ENCODE measurements at places on chromosomes 13 and 19.
A peak's percentile ranks its signal among the peaks of the same experiment; 100 is the strongest.

- DNase-seq = no peak
Measured at GRCh38 chr19:18687740-18688465, 4.4 kb downstream of the CRTC1 start.

- no peak for DNase-seq
Measured at GRCh38 chr13:100280681-100281080, 191.8 kb downstream of the PCCA start.

- DNase-seq = no peak
Measured at GRCh38 chr13:100235311-100235901, 146.5 kb downstream of the PCCA start.

DNA sequence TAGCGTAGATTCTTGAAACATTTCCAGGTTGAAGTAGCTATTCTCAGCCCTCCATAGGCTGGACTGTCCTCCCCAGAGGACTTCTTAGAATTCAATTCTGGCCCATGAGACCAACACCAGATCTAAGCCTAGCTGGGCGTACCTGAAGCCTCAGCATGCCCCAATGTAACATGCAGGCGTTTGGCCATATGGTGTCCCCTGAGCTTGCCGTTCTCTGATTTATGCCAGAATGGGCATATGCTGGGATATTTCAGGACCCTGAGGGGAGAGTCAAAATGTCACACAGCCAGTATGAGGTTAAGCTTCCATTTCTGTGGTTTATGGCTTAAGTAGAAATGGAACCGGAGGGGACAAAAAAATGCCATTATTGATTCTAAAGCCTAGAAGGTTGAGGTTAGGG lies 317.7 kb upstream of the OBI1 start:
- no peak for DNase-seq

GRCh38 chr19:29111576-29111975 lies 101.4 kb downstream of the UQCRFS1 start:
- no peak for DNase-seq

- no peak for DNase-seq
Measured at GRCh38 chr13:76293751-76294150, 592.5 kb downstream of the KCTD12 start.

DNA sequence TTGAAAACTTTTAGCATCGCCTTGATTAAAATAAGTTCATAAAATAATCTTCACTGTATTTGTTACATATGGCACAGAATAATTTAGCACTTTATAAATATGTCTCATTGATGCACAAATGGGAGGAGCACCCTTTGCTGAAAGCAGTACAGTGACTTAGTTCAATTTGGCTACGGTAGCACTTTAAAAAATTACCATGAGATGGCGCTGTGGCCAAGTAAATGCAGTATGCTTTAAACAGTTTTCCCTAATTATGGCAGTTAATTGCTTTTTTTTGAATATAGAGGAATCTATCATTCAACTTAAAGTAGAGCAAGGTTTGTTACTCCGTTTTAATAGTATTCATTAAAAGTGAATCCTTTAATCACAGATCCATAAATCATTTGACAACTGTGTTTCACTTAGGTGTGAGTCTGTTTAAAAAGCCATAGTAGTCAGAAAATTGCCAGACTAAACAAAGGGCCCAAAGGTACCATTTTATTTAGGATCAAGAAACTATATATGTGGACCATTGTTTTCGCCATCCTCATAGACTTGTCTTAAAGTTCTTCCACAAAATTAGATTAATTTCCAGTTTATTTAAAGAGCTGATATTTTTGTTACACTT lies 34.7 kb upstream of the ESD start:
- no peak for DNase-seq

DNA sequence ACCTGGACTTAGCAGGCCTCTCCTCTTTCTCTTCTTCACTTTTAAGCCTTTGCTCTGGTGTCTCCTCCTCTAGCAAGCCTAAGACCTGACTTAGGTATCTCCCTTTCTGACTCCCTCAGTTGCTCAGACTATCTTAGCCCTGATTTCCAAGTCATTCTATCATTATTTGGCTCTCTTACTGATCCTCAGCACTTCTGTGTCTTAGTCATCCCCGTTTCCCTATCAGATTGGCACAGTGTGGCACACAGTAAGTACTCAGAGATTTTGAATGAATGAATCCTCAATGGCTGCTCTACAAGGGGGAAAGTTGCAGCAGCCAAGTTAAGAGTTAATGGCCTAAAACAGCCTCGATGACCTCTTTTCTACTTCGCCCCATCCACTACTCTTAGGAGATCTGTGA lies 8.2 kb downstream of the KCTD12 start:
- no peak for DNase-seq

DNA sequence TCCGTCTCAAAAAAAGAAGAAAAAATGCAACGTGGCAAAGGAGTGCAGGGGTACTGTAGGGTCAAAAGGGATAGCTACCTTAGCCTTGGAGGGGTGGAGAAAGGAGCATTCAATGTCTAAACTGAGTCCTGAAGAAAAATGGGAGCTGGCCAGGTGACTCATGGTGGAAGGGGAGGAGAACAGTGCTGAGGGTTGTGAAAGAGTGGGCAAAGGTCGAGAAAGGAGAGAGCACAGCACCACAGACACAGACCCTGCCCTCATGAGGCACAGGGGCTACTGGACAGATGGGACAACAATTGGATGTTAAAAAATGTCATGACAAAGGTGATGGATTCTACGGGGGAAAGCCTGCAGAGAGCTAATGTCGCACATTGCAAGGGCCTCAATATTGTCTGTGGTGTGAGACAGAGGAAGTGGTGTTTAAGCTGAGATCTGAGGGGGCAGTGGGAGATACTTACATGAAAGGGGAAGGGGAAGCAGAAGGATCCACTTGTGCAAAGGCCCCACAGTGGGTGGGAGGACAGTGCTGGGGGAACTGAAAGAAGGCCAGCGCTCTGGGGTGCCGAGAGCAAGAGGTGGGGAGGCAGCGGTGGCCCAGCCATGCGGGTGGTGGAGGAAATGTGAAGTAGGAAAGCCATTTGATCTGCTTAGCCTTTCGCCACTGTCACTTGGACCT lies 42.9 kb upstream of the URAD start:
- DNase-seq = no peak

DNA sequence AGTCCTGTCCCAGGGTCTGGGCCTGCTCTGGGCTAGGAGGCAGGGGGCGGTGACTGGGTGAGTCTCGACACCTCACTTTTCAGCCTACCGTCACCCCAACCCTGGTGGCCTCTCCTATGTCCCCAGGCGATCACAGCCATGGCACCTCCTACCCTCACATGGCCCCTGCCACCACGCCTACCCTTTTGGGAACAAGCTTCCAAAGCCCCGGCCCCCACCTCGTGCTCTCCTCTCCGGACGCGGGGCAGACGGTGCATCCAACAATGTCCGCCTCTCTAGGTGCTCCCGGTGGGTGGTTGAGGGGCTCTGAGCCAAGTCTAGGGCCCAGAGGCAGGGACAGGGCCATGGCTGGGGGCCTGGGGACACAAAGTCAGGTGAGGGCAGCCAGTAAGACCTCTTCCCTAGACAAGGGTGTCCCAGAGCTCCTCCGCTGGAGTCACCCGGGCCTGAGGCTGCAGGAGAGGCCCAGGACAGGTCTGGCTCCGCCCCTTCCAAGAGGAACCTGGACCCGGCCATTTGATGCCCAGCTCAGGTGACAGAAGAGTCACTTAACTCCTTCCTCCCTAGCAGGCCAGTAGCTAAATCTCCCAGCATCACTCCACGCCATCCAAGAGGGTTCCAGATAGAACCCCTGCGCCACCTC lies at the start of gene SYNE4:
Gene SYNE4 (minus strand): TSS at position 478 of the 643 bp plus-strand sequence. CDS start 132 bp downstream, at position 346.
- DNase-seq = peak; percentile 90

DNA sequence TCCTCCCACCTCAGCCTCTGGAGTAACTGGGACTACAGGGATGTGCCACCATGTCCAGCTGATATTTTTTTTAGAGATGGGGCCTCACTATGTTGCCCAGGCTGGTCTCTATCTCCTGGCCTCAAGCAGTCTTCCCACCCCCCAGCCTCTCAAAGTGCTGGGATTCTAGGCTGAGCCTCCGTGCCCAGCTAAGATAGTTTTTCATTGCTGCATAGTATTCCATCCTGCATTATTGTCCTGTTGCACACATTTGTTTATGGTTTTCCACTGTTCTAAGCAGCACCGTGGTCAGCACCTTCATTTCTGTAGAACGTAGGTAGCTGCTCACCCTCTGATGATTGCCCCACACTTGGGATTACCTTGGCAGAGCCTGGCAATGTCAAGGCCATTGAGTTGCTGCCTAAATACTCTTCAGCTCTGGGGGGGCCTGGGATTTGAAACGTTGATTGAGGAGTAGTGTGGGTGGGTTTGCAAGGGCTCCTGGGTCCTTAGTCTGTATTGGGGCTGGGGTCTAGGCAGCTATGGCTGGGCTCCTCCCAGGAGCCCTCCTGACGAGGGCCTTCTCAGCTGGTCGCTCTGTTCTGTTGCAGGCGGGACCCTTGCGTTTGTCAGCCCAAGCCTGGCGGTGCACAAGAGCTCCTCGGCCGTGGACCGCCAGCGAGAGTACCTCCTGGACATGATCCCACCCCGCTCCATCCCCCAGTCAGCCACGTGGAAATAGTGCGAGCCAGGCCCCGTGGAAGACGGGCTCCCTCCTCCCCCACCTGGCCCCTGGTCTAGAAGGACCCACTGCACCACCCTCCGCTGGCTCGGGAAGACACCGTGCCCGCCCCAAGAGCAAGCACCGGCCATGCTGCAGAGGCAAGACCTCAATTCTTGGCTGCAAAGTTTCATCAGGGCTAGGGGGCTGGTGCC lies 10.3 kb downstream of the TSSK6 start:
- no peak for DNase-seq

- no peak for DNase-seq
Measured at GRCh38 chr13:48153186-48153585, 58.3 kb upstream of the MED4 start.

- no peak for DNase-seq
Measured at GRCh38 chr13:75139291-75139690, 342.7 kb downstream of the TBC1D4 start.

DNA sequence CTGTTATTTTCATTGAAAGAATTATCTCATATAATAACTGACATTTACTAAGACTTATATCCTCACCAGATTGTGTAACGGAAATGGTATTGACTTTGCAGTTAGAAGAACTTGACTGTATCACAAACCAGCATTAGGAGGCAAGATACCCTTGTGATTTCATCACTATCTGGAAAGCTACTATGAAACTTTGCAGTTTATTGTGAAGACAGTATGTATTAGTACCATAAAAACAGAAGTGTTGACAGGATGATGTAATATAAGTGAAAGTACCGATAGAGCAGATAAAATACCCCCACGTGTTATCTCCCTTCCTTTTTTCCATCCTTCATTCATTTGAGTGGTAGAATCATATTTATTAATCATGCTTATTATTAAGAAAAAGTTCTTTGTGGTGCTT lies 365.7 kb upstream of the KLHL1 start:
- no peak for DNase-seq

DNA sequence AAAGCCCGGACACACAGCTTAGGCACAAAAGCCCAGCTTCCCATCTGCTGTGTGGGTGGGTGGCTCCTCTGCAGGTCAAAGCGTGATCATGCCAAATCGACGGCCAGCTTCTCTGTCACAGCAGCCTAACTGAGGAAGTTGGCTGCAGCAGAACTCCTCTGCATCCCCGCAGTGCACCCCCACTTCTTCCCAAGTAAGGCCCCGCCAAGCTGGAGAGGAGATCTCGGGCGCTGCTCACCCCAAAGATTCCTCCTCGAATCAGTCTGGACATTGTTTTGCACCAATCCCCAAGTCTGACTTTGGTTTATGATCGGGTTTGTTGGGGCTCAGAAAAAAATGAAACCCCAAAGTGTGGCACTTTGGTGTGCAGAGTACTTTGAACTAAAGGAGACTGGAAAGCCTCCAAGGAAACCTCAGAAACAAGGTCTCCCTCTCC lies 19.7 kb upstream of the CPB2 start:
- no peak for DNase-seq

DNA sequence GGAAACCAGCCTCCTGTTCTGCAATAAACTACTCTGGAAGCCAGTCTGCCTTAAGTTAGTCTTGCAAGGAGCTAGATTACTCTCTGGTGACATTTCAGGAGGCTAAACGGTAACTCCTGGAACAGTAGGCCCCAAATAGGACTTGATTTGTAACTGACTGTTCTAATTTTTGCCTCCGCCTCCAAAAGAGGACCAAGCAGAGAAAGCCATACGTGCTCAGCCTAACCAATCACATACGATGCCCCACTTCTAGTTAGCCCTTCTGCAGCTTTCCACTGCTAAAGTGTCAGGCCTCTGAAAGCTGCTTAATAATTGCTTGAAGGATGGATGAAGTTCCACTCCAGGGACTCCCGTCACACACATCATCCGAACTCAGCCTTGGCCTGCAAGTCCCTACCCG lies 744 bp downstream of the ZNF805 start:
- DNase-seq = no peak

DNA sequence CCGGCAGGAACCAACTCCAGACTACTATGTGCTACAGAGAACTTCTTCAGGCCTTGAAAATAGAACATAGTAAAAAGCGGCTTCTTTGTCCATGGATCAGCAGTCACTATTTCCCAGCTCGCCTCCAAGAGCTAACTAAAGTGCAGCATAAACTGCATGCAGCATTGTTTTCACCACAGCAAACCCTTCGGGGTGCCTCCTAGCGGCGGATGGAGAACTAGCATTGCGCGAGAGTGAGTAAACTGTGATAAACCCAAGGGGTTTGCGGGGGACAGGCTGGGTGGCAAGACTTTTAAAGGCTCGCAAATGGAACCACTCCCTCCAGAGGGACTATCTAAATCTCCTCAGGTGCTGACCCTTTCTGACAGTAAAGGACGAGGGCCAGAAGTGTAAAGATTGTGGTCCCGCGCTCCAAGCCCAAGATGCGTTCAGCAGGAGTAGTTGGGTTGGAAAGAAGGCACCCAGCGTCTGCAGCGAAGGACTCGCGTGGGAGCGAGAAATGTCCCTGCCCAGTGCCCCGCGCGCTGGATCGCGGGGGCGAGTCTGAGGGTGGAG lies 21.5 kb upstream of the SGCG start:
- DNase-seq = peak; percentile 64

DNA sequence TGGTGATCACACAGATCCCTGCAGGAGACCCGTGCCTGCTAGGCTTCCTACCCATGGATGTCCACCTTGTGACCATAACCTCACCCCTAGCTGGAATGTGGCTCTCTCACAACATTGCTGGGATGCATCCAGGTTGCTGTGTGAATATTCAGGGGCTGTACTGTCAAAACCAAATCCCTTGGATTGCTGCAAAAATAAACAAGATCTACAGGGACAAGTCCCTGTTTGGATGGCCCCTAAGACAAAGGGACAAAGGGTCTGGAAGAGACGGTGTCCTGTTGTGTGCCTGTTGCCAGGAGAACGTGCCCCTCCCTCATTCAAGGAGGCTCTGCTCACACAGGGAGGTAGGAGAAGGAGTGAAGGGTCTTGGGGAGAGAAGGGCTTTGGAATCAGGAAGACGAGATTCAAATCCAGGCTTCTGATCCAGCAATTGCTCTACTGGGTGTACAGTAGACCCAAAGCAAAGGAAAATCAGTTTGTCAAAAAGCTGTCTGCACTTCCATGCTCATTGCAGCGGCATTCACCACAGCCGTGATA lies 89.2 kb upstream of the WASF3 start:
- DNase-seq = no peak

DNA sequence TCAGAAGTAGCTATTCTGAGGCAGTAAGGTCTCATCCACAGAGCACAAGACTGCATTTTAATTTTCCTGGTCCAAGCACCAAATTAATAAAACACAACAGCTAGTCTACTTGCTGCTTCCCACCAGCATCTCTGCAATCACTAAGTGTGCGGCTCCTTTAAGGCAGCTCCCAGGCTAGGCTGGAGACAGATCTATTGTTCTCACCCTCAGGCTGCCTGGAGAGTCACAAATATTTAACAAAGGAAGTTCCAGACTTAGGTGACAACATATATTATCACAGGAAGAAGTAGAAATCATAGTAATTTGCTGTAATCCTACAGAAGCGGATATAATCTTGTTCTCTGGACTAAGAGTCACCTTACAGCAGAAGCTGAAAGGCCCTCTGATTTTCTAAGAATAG lies 2.2 kb upstream of the EID2 start:
- DNase-seq = no peak
